Activated CD8-positive, alpha-beta memory T cell treated with anti-CD3 and anti-CD28 coated beads for 36 hours (primary cell): ENCODE measurements at places on chromosomes 1 and 21. TPM values are rescaled to one million over a fixed set of nuclear protein-coding genes. Genes with fewer than 3 reads are reported as not detected.

GJA4 gene
- not detected for total RNA-seq

KRTAP12-2 gene
- total RNA-seq, result not detected

PPIAL4G gene
- not detected for total RNA-seq

FCRL6 gene
- total RNA-seq, result 0.40 TPM

RIPPLY3 gene
- total RNA-seq, result 0.08 TPM

TDRD5 gene
- total RNA-seq, result not detected

FAM72B gene
- 19.2 TPM for total RNA-seq

RORC gene
- 0.90 TPM for total RNA-seq

HCN3 gene
- total RNA-seq, result 3.7 TPM

SDF4 gene
- 142 TPM for total RNA-seq

ARTN gene
- total RNA-seq, result 0.15 TPM

KDF1 gene
- not detected for total RNA-seq

ANKRD45 gene
- total RNA-seq, result not detected

CLCA1 gene
- not detected for total RNA-seq

DNM3 gene
- total RNA-seq, result 0.57 TPM

BATF3 gene
- 146 TPM for total RNA-seq

DENND2D gene
- 232 TPM for total RNA-seq
